ENCODE measurements at places on chromosomes 1 and 21. TPM values are rescaled to one million over a fixed set of nuclear protein-coding genes. Genes with fewer than 3 reads are reported as not detected.

Gene SPATA17
- total RNA-seq = not detected

Gene DNM3
- 0.35 TPM for total RNA-seq

Gene IL19
- not detected for total RNA-seq

Gene NPR1
- total RNA-seq = 0.16 TPM

Gene C1orf210
- not detected for total RNA-seq

Gene APCS
- total RNA-seq = 0.43 TPM

Gene EPRS1
- total RNA-seq = 208 TPM

Gene S100A12
- not detected for total RNA-seq

Gene TMEM240
- 0.46 TPM for total RNA-seq

Gene RAP1GAP
- total RNA-seq = 1.4 TPM

Gene ST3GAL3
- 6.6 TPM for total RNA-seq

Gene CLCA1
- 0.13 TPM for total RNA-seq

Gene NIPAL3
- 24.0 TPM for total RNA-seq

Gene TOMM40L
- total RNA-seq = 25.5 TPM

Gene RHEX
- not detected for total RNA-seq

Gene CFAP107
- total RNA-seq = not detected

Gene CLIC6
- total RNA-seq = 0.38 TPM

Gene COL24A1
- not detected for total RNA-seq

Gene AMY2A
- 0.90 TPM for total RNA-seq

Gene SLC30A10
- total RNA-seq = not detected

Gene INSRR
- total RNA-seq = not detected

Gene RAB42
- total RNA-seq = not detected

Gene AMPD1
- not detected for total RNA-seq

Gene BNIPL
- total RNA-seq = 0.22 TPM

Gene RO60
- 61.1 TPM for total RNA-seq

Gene STYXL2
- not detected for total RNA-seq

Gene OR2L13
- not detected for total RNA-seq

Gene MAN1C1
- 3.1 TPM for total RNA-seq

Gene TINAGL1
- total RNA-seq = 0.18 TPM

Gene TCHHL1
- not detected for total RNA-seq

Gene PLA2G2A
- total RNA-seq = not detected

Gene NEGR1
- not detected for total RNA-seq

Gene DCDC2B
- not detected for total RNA-seq

Gene OBSCN
- 9.3 TPM for total RNA-seq

Gene TTLL10
- total RNA-seq = not detected

Gene TMEM9
- total RNA-seq = 9.9 TPM

Gene CHRM3
- 0.46 TPM for total RNA-seq

Gene ATP6V1G3
- not detected for total RNA-seq

Gene TAS1R1
- total RNA-seq = not detected

Gene ESRRG
- total RNA-seq = not detected

Gene PTTG1IP
- 33.8 TPM for total RNA-seq

Gene NHLH1
- 0.30 TPM for total RNA-seq

Gene LENEP
- total RNA-seq = 0.40 TPM

Gene ASCL5
- not detected for total RNA-seq

Gene HTR6
- total RNA-seq = 0.11 TPM

Gene KCNA3
- 32.3 TPM for total RNA-seq

Gene SH2D2A
- total RNA-seq = 200 TPM

Gene KRTAP11-1
- not detected for total RNA-seq

Gene PLPP3
- total RNA-seq = 0.49 TPM

Gene SPRR2B
- not detected for total RNA-seq

Gene FCRL6
- total RNA-seq = not detected

Gene FAM72D
- 1.5 TPM for total RNA-seq

Gene RGS2
- 7.8 TPM for total RNA-seq

Gene KCNJ15
- total RNA-seq = 0.29 TPM

Gene LCE6A
- not detected for total RNA-seq

Gene RIIAD1
- total RNA-seq = not detected

Gene POU3F1
- 0.91 TPM for total RNA-seq
